Activated naive CD4-positive, alpha-beta T cell treated with anti-CD3 and anti-CD28 coated beads for 36 hours (primary cell): ENCODE measurements at places on chromosomes 4 and X. TPM values are rescaled to one million over a fixed set of nuclear protein-coding genes. Genes with fewer than 3 reads are reported as not detected.

Gene PAGE2
- total RNA-seq, result not detected

Gene FHIP1A
- total RNA-seq, result 0.07 TPM

Gene LNX1
- total RNA-seq, result not detected

Gene GRPEL1
- total RNA-seq, result 53.7 TPM

DNA sequence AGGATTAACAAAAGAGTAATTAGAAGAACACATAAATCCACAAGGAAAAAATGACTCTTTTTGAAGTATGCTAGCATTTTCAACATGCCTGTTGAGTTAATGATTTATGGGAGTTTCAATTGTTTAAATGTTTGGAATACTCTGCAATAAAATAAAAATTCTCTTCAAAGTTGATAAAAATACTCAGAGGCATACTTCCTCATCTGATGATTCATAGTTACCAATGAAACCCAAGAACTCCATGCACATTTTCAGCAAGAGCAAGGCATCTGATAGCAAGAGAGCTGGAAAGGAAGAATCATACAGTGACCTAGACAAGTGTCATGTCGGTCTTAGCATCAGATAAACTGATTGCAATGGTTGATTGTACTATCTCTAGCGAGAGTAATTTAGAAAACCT is 443.7 kb upstream of the ATOH1 start:
- no peak overlapping the region for H3K4me3 ChIP-seq
- H3K27ac ChIP-seq, result no peak overlapping the region
- H3K4me1 ChIP-seq, result no peaks in the 10 kb centered on the region
- no peak for DNase-seq
- no peaks in the 10 kb centered on the region for H3K36me3 ChIP-seq

- H3K4me3 ChIP-seq, result no peak overlapping the region
- no peaks in the 10 kb centered on the region for H3K4me1 ChIP-seq
- no peak overlapping the region for H3K27ac ChIP-seq
- no peak for DNase-seq
Measured at GRCh38 chr4:130640592-130640991, 1544.6 kb downstream of the C4orf33 start.

GRCh38 chrX:17299206-17299605 is 75.8 kb upstream of the NHS start:
- H3K27ac ChIP-seq, result no peak overlapping the region
- H3K4me3 ChIP-seq, result no peak overlapping the region
- H3K4me1 ChIP-seq, result no peaks in the 10 kb centered on the region
- H3K27me3 ChIP-seq, result no peaks in the 10 kb centered on the region
- DNase-seq, result no peak
